ENCODE measurements at places on chromosomes 16 and 17.

GRCh38 chr16:85172455-85173145 is 60.3 kb upstream of the CIBAR2 start:
- no peak for DNase-seq

DNA sequence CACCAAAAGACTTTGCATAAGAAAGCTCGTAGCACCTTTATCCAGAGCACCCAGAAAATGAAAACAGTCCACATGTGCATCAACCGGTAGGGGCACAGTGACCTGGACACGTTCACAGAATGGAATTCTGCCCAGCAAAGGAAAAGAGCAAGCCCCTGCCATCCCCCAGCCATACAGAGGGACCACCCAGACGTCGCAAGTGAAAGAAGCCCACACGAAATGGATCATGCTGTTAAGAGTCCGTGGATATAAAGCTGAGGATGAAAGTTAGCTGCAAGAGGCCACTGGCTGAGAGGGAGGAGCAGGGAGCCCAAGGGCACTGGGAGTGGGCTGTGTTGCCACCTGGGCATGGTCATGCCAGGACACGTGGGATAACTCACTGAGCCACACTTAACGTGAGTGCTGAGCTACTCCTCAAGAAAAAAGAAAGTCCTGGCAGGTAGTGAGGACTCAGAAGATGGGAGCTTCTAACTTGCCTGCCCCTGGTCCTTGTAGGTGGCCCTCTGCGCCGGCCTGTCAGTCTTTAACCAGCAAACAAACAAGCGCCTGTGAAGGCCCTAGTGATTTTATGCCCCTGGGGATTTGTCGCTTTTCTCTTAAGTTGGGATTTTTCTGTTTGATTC is 190.7 kb downstream of the C16orf95 start:
- no peak for DNase-seq

DNA sequence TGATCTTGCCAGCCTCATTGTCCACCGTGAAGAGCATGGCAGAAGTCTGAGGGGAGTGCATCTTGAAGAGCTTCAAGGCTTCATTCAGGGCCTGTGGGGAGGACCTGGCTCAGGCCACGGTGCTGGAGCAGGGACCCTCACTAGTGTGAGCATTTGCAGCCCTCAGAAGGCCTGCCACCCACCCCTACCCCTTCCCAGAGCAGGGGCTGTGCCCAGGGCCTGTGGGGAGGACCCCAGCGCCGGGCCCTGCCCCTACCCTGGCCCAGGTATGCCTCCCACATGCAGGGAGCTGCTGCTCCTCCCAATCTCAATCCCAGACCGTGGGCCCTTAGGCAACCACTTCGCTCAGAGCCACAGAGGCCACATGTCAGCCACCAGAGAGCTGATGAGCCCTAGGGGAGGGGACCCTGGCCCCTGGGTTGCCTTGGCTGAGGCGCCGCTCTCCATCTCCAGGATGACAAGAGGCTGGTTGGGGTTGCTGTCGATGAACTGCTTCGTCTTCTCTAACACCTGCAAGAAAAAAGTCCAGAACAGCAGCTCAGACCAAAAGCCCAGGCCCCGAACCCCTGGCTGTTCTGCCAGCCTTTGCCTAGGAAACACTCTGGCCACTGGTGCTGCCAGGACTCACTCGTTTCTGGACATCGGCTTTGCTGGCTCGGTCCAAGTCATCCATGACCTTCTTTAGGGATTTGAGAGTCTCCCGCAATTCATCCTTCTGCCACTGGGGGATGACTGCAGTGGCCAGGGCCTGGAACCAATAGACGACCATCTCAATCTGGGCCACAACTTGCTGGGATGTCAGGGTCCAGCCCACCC is 1.8 kb upstream of the EXOSC6 start:
- DNase-seq, result peak; percentile 14

GRCh38 chr17:18225121-18225641 is at the start of gene LLGL1:
Gene LLGL1, plus strand, starts transcription at chr17:18225635. Its CDS starts 48 bp downstream, at chr17:18225683.
- DNase-seq, result peak; percentile 88

DNA sequence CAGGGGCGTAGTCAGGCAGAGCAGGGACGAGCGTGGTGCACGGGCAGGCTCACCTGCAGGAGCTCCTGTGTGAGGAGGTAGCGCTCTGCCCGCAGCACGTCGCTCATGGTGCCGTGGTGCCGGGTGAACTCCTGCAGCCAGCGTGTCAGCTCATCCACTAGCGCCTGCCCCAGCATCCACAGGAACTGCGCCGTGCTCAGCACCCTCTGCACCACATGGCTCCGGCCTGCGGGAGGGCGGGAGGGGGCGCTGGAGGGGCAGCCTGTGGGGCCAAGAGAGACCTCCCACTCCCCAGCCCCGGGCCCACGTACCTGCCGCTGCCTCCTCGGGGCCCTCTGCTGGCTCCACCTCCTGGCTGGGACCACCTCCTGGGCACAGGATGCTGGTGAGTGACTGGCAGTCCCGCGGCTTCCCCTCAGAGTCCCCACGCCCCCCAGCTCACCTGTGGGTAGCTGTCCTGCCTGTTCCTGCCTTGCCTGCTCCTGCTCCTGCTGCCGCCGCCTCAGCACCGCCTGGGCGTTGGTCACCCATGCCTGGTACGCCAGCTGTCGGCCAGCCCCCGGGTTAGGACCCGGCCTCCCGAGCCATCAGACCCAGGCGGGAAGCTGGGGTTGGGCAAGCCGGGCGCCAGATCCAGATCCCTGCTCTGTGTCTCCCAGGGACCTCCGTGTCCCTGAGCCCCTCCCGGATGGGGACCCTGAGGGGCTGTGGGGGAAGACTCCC is 16.6 kb downstream of the CTU2 start:
- DNase-seq, result no peak

- DNase-seq, result no peak
Measured at GRCh38 chr17:31489295-31490018, 98.0 kb downstream of the RAB11FIP4 start.

DNA sequence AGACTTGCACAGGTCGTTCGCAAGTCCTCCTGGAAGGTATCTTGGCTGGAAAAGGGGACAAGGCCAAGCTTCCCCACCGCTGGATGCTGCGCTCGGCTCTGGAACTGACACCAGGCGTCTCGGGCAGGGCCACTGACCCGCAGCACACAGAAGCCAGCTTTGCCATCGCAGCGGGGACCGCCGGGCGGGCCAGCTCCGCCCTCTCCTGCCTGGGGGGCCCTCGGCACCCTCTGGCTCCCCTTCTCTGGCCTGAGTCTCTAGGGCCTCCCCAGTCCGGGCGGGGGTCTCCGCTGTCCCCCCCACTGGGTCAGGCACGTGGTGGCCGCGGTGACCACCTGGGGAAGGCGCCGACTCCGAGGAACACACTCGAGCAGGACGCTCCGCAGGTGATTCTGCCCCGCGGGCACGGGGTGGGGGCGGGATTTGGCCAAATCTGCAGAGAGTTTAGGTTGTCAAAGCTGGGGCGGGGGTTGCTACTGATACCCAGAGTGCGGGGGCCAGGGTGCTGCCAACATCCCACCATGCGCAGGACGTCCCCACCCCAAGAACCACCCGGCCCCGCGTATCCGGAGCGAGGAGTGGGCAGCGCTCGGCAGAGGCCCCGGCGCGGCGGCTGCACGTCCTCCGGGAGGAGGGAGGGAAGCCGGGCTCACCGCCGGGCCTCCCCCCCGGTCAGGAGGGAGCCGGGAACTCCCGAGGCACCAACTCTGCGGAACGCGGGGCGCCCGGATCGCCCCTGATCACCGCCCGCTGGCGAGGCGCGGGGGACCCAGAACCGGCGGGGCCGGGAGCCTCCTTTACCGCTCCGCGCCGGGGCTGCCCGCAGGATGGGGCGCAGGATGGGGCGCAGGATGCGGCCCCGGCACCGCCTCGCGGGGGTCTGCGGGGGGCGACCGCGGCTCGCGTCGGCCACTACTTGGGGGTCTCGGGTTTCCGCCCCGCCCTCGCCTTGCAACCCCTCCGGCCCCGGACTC is 744 bp upstream of the METRNL start:
- no peak for DNase-seq

DNA sequence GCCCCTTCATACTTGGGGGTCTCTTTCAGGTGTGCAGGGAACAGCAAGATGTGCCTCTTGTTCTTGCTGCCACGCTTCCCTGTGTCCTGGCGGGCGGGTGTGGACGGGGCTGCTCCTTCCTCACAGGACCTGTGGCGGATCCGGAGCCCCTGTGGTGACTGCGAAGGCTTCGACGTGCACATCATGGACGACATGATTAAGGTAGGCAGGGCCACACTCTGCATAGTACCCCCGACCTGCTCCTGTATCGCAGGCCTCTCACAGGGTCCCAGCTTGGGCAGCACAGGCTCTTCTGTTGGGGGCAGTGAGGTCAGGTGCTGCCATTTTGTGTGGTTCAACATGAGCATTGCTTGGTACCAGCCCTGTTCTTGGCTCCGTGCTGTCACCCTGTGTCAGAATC is 42.5 kb downstream of the PRMT7 start:
- DNase-seq, result no peak

DNA sequence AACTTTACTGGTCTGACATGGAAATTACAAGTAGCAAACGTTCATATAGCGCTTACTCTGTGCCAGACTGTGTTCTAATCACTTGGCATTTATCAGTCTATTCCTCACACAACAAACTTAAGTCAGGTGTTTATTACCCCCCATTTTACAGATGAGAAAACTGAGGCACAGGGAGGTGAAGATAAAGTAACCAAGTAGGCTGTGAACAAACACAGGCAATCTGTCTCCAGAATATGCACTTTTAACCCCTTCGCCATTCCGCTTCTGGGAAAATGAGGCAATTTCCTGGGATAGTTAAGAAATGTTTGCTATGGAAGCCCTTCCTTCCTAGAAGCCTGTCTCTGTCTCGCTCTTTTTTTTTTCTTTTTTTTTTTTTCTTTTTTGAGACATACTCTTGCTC is 12.2 kb upstream of the CXCL16 start:
- peak; percentile 83 for DNase-seq

- no peak for DNase-seq
Measured at GRCh38 chr17:21283482-21284318, 811 bp upstream of the MAP2K3 start.

DNA sequence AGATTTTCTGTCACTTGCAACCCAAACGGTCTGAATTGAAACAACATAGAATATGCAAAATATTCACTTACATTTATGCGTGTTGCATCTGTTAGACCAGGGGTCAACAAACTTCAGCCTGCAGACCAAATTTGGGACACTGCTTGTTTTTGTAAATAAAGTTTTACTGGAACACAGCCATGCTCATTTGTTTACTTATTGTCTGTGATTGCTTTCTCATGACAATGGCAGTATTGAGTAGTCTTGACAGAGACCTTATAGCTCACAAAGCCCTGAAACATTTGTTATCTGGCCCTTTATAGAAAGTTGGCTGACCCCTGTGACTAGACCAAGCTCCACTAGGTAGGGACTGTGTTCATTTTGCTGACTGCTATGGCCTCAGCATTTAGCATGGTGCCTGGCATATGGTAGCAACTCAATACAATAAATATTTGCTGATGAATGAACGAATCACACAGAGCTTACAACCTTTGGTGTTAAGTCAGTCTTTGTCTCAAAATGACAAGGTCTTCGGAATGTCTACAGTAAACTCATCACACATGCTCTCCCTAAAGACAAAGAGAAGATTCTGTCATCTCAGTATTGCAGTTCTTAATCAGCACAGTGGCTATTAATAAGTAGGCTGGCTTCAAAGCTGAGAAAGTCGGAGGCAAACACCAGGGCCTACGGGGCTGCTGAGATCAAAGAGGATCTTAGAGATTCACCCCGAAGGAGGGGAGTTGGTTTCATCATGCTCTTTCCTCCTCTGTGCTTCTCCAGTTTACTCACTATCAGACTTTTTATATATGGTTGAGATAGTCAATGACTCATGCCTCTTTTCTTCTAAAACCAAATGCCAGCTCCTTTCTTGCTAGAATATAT is 95.2 kb upstream of the AXIN2 start:
- DNase-seq, result no peak

- peak; percentile 83 for DNase-seq
Measured at GRCh38 chr16:8967132-8967821, 3.6 kb upstream of the USP7 start.

DNA sequence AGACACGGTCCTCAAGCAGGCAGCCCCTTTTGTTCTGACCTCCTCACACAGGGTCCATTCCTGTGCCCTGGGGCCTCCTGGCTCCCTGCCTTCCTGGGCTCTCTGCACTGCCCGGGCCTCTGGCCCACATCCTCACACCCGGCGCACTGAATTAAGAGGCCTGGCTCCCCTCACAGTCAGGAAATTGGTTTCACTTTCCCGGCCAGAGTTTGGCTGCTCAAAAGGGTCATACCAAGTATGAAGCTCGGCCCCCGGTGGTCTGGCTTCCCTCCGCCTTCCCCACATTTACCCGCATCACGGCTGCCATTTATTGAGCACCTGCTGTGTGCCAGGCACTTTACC is 220.0 kb downstream of the NTN1 start:
- no peak for DNase-seq

GRCh38 chr16:26733710-26734109 is 333.0 kb upstream of the C16orf82 start:
- no peak for DNase-seq

- DNase-seq, result no peak
Measured at GRCh38 chr17:17628388-17629008, 37.0 kb upstream of the PEMT start.

DNA sequence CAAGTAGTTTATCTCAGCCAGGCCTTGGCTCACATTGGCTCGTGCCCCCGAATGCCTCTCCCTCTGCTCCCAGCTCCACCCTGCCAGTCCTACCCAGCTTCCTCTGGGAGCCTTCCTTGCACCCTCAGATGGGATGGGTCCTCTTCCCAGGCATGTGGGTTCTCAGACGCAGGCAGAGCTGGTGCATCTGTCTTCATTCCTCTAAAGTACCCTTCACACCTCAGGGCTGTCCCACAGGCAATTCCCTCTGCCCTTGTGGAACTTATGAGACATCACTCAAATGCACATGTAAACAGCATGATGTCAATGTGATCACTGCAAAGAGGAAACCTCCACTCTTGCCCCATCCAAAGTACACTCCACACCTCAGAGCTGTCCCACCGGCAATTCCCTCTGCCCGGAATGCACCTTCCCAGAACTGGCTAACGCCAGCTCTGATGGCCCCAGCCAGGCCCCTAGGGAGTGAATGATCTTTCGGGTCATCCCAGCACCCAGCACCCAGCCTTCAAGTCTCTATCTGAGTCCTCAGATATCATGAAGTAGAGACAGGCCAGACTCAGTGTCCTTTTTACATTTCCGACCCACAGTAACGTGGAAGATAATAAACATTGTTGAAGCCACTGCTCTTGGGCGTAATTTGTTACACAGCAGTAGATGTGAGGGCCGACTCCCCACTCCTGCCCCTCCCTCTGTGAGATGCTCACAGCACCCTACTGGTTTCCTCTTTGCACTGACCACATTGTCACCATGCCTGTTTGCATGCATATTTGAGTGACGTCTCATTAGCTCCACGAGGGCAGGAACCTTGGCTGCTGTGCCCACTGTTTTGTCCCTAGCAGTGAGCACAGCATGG is 85.4 kb downstream of the N4BP1 start:
- peak; percentile 6 for DNase-seq

GRCh38 chr16:75616521-75617010 is 6.5 kb downstream of the ADAT1 start:
- no peak for DNase-seq

Measured in MV-4-11 (cell line).